ENCODE measurements at places on chromosomes 2 and 18.
A peak's percentile ranks its signal among the peaks of the same experiment; 100 is the strongest.

DNA sequence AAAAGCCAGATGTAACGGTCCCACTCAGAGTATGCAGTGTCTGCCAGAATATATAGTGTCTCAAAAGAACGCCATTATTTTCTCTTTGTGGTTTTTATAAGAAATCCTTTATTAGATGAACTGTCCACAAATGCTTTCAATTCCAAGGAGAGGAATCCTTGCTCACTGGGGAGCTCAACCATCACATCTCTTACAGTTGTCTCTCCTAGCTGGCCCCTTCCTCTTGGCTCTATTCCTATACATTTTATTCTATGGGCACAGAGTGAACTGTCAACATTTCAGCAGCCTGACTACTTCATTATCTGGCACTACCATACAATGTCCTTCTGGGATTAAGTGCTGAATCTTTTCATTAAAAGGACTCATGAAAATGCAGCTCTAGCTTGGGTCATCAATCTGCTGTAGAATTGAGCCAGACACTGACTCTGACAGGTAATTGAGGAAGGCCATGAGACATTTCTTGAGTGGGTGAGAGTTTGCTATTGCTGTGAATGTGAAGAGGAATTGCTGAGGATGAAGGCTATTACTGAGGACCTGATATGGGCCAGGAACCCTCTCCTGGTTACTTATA is 96.5 kb upstream of the THOC1 start:
- peak; percentile 54 for DNase-seq

DNA sequence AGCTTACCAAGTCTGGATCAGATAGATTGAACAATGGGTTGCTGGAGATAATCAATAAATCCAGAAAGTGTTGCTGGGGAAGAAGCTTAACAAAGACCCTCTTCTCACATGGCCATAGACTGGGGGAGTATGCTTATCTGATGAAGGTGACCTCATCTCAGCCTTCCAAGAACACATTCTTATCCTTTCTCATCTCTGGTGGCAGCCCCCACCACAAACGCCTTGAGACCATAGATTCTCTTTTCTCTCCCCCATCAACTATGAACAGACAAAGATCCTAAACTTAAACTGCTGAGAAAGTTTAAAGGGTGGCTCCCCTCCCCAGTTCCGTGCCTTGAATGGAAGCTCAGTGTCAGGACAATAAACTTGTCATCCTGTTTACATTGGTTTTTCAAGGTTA is 428.7 kb upstream of the TRIB2 start:
- DNase-seq, result no peak

GRCh38 chr18:79789901-79790890 is 7.5 kb upstream of the KCNG2 start:
- DNase-seq, result no peak

DNA sequence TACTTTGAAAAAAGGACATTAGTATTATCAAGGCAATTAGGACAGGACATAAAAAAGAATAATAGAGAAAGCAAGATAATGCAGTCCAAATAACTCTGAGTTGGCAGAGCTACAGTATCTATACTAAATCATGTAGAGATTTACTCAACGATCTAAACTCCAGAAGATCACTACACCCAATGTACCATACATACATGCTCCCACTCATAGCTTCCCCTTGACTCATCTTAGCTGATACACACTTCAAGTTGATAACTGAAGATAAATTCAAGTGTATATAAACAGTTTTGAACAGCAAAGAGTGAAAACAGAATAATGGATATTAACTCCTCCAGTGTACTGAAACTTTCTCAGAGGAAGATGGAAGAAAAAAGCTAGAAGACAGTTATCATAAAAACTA is 78.5 kb downstream of the SESTD1 start:
- DNase-seq, result peak; percentile 18

GRCh38 chr2:25738383-25739343 is 65.3 kb upstream of the DTNB start:
- DNase-seq, result peak; percentile 11

GRCh38 chr2:161228511-161229240 is 68.4 kb downstream of the TANK start:
- no peak for DNase-seq

DNA sequence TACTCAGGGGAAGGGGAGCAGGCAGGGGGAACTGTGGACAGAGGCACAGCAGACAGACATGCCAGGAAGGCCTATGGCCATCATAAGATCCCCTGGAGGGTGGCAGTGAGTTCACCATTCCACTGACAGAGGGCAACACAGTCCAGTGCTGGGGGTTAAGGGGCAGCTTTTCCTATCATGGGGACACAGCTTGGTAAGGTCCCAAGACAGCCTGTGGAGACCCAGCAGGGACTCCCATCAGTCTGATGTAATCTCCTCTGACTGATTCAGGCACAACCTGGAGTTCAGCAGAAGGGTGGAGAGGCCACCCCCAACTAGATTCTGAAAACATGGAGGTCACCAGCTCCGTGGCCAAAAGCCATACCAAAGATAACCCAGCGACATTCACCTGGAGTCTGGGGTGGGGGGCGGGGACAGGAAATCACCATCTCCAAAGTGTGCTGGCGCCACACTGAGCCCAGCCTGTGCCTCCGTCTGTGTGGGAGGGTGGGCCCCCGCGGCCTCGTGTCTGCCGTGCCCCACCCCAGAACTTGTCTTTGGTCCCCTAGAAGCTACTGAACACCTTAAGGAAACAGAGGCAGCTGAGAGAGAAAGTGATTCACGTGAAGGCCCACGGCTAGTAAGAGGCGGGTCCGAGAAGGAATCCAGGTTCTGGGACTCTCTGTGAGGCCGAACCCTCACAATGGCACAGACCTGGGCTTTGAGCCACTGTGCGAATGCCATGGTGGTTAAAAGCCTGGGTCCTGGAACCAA is 28.6 kb downstream of the DNMT3A start:
- no peak for DNase-seq

DNA sequence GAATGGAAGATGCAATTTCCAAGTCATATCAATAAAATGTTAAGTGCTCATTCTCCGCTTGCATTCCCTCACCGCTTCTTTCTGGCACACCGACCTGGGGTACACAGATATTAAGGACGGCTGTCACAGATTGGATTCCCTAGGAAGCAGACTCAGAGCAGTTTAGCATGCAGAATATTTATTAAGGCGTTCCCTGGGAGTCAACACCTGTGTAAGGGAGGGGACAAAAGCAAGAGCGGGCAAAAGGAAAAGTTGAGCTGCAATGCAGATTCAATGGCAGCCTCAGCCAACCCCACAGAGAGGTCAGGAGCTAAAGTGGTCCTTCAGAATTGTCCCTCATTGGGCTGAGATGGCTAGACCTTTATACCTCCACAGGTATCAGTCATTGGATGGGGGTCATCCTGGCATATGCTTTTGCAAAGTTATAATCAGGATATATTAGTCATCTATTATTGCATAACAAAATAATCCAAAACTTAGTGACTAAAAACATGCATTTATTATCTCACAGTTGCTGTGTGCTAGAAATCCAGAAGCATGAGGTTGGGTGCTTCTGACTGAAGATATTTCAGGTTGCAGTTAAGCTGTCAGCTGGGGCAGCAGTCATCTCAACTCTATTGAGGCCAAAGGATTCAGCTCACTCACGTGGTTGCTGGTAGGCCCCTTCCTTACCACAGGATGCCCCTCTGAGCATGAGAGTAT is 27.0 kb upstream of the INO80D start:
- peak; percentile 13 for DNase-seq

DNA sequence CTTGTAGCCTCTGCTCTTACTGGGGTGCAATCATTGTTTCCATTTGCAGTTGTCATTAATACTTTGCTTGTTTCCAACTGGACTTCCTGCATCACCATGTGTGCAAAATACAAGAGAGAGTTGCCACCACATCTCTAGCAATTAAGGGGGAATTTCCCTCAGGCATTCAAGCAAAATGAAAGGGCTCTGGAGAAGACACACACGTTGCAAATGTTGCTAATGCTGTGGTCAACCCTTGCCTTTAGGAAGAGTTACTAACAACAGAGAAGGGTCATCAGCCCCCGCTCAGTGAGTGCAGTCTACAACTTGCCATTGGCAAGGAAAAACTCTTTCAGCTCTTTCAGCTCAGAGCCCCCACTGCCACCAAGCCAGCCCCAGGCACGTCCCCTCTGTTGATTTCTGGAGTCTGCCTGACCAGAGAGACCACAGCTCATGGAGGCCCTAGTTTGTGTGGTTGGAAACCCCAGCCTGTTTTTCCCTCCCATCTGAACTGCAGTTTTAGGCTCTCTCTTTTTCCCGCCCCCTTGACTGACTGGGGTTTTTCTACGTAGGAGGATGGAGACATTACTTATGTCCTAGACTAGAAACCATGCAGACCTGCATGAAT is 25.9 kb upstream of the GPR45 start:
- DNase-seq, result no peak

- no peak for DNase-seq
These were observed 22.4 kb downstream of the GAREM2 start for GRCh38 chr2:26195040-26195984.

GRCh38 chr18:56314396-56314795 is 324.0 kb downstream of the TXNL1 start:
- DNase-seq, result peak; percentile 55

GRCh38 chr2:45255563-45255962 is 246.3 kb upstream of the SIX2 start:
- DNase-seq, result no peak

- no peak for DNase-seq
These were observed 170.3 kb downstream of the BCL2 start for GRCh38 chr18:63149302-63149587.

DNA sequence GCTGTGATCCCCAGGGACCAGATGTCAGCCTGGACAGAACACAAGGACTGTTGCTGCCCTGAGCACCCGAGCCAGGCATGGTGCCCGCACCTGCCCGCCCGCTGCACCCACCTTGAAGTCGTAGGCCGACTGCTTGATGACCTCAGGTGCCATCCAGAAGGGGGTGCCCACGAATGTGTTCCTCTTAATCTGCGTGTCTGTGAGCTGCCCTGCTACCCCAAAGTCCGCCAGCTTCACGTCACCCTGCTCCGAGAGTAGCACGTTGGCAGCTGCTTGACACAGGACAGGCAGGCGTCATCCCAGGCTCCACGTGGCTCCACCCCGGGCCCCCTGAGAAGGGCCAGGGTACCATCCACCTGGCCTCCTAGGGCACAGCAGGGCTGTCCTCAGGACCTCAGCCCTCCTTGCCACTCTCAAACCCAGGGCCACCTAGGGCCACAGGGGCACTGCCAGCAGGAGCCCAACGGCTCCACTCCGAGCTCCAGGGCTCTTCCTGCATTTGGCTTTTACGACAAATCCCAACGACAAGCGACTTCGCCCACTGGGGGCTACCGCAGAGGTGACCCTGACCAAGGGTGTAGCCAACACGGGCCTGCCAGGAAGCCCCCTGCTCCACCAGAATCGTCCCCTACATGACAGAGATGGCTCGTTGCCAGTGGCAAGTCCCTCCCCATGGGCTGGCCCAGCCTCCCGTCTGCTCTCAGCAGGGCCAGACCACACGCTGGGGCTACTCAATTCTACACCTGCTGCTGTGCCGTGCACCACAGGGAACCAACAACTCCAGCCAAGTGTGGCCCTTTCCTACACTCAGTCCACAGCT is 9.0 kb downstream of the STK25 start:
- DNase-seq, result no peak

DNA sequence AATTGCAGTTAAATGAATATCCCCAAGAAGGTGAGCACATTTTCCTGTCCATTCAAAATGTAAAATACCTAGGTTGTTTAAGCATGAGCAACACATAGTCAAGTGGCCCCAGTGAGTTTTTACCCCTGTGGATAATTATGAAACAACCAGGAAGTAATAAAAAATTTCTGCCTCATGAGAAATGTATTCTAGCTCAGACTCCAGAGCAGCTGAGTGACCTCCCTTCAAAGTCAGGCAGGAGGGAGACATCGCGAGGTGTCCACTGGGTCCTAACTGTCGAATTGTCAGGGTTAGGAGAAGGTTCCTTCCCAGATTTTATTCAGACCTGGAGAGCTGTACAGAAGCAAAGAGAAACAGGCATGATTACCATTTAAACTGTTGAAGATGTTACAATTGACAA is 416.6 kb upstream of the SMIM21 start:
- DNase-seq, result no peak

DNA sequence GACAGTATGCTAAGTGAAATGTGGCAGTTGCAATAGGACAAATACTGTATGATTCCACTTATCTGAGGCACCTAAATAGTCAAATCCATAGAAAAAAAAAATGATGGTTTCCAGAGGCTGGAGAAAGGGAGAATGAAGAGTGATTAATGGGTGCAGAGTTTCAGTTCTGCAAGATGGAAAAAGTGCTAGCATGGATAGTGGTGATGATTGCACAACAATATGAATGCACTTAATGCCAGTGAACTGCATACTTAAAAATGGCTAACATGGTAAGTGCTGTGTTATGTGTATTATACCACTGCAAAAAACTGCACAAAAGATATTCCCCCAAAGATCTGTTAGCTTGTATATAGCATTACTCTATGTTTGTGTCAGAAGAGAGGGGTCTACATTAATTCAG is 185.4 kb downstream of the INHBB start:
- no peak for DNase-seq
